ENCODE measurements at places on chromosomes 3 and 15. TPM values are rescaled to one million over a fixed set of nuclear protein-coding genes. Genes with fewer than 3 reads are reported as not detected.
A peak's percentile ranks its signal among the peaks of the same experiment; 100 is the strongest.

- DNase-seq = no peak
These were observed 62.9 kb upstream of the THSD4 start for GRCh38 chr15:71052356-71052755.

DNA sequence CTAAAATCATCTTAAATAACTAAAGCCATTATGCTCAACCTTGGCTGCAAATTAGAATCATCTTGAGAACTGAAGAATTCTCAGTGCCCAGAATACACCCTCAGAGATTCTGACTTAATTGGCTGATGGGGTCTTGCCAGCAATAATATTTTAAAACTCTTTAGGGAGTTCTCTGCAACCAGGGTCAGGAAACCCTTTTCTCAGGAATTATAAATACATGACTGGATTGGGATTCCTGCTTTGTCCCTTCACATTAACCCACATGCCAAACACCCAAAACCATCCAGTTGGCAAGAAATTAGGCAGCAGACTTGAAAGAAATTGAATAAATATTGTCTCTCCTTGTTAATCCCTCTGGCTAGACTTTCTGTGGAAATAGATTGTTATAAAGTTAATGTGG is 482.3 kb upstream of the NECTIN3 start:
- DNase-seq = no peak

GRCh38 chr3:105553851-105554250 is 187.1 kb downstream of the ALCAM start:
- no peak for DNase-seq

DNA sequence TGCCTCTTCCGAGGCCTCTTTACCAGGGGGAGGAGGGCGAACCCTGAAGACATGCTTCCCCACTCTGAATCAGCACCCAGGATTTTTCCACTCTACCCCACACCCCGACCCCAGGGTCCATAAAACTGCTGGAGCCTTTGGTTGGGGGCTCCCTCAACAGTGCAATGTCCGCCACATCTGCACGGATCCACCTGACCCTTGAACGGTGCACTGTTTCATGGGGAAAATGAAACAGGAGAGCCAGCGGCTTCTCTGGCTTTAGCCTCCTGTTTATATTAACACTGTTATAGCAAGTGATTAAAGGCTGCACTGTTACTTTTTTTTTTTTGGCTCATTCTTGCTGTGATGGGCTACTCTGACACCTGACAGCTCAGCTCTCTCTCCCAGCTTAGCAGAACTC is 124.1 kb upstream of the DLG1 start:
- DNase-seq = peak; percentile 23

DNA sequence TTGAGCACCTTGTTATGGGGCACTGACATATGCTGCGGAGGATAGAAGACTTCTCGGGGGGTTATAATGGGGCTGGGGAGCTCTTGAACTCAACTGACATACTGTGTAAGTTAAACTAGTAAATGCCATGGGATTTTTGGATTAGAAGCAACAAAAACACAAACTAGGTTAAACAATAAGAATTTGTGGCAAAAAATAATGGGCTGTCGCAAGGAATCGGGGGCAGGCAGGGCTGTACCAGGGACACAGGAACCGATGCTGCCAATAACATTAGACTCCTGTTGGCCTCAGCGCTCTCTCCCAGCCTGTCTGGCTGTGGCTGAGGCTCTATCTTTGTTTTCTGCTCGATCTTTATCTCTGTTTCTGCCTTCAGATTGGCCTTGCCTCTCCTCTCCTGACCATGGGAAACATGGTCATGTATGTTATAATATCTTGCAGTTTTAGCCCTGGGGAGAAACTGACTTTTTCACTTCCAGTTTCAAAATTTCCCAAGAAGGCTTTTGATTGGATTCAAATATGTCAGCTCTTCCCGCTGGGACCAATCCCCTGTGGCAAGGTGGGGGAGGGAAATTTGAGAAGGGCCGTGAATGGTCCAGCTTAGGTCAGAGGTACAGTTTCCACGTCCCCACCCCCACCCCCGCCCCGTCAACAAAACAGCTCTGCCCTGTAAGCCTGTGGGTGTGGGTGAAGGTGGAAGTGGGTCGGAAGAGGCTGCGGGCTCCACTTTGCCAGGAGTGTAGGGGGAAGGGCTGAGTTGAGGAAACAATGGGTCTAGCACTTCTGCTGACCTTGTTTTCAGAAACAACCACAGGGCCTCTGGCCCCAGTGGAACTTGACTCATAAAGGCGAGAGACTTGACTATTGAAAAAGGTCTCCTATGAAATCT is 161.1 kb upstream of the TBL1XR1 start:
- peak; percentile 81 for DNase-seq

DNA sequence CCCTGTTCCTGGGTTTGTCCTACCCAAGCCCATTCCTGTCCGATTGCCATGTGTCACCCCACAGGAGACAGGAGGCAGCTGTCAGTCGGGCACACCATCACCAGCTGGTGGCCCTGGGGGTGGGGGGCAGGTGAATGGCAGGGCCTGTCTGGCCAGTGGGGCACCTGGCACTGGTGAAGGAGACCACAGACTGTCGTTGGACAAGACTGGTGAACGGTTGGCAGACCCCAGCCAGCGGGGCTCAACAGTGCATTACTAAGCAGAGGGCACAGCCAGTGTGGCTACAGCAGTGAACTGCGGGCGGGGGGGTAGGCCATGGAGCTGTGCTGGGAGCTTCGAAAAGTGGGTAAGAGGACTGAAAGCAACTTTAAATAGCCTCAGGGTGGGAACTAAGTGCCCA is 2.1 kb downstream of the SEMA7A start:
- no peak for DNase-seq

DNA sequence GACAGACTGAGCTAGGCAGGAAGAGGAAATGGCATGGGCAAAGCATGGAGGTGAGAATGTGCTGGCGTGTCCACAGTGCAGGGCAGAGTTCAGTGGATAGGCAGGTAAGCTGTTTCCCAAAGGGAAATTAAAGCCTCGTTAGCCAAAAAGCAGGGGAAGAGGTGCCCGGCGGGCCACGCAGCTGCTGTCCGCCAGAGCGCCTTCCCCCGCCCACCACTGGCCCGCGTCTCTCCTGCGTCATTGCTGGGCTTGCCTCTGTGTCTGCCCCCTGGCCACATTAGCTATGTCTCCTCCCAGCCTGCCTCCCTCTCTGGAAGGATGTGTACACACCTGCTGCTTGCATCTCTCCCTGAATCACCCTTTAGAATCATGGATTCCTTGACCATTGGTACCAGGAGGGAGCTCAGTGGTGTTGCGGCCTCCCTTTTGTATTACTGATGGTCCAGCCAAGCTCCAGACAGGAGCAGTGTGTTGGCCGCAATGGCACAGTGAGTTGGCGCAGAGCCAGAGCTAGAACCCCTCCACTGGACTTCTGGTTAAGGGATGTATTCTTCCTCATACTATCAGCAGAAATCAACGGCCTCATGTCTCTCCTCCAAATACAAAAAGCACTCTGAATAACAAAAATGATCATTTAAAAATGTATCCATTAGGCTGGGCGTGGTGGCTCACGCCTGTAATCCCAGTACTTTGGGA is 26.6 kb downstream of the SLC28A1 start:
- DNase-seq = no peak

The ALPK3 gene
- total RNA-seq = 0.89 TPM
